ENCODE measurements at places on chromosomes 2 and 18.

DNA sequence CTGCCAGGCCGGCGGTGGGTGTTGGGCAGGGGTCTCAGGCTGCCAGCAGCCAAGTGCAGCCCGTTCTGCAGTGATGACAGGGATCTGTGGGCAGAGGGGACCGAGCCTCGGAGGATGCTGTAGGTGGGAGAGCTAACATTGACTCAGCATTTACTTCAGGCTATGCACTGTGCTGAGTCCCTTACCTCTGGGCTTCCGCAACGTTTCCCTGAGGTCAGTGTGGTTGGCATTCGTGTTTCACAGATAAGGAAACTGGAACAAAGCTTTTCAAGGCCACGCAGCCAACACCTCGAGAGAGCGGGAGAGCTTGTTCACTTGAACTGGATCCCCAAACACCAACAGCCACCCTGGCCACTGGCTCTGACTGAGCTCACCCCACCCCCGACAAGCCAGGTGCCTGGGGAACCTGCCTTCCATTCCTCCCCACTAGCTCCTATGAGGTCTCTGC is 839 bp upstream of the GPR148 start:
- H3K27me3 ChIP-seq = no peaks in the 10 kb centered on the region
- peak overlapping the region; percentile 62 for H3K4me3 ChIP-seq
- DNase-seq = no peak
- H3K4me1 ChIP-seq = peaks cover 22% of the 10 kb centered on the region

DNA sequence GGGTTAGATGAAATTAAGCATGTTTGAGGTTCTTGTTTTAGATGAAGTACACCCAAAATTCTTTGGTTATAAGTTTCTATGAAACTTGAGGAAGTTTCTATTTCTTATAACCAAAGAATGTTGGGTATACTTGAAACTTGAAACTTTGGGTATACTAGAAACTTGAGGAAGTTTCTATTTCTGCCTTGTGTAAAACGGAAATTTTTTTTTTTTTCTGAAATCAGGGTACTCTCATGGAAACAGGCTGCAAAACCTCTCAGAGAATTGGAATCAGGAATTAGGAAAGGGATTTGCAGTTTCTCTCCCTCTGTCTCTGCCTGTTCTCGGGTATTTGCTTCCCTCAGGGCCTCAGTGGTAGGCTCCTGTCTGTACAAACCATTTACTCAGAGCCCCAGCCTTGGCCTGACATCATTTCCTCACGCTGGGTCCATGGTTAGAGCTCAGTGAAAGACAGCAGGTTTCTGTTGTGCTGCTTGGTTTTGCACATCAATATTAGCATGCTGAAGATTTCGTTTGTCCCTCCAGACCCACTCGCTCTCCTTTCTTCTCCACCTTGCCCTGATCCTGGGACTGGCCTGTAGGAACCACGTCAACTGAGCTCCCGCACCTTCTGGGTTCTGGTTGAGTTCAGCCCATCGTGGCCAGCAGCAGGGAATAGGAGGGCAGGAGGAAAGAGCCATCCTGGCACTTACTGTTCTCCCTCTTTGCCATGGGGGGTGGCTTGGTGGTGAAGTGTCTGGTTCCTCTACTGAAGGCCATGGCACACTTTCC is 106.4 kb downstream of the POLR1A start:
- no peaks in the 10 kb centered on the region for H3K36me3 ChIP-seq
- H3K27ac ChIP-seq = peak overlapping the region; percentile 67
- H3K4me3 ChIP-seq = no peak overlapping the region
- DNase-seq = no peak

GRCh38 chr2:161976917-161977316 is 97.1 kb downstream of the DPP4 start:
- no peaks in the 10 kb centered on the region for H3K36me3 ChIP-seq
- H3K27me3 ChIP-seq = no peaks in the 10 kb centered on the region
- H3K4me1 ChIP-seq = no peaks in the 10 kb centered on the region
- DNase-seq = no peak
- H3K4me3 ChIP-seq = no peak overlapping the region
- H3K27ac ChIP-seq = no peak overlapping the region

DNA sequence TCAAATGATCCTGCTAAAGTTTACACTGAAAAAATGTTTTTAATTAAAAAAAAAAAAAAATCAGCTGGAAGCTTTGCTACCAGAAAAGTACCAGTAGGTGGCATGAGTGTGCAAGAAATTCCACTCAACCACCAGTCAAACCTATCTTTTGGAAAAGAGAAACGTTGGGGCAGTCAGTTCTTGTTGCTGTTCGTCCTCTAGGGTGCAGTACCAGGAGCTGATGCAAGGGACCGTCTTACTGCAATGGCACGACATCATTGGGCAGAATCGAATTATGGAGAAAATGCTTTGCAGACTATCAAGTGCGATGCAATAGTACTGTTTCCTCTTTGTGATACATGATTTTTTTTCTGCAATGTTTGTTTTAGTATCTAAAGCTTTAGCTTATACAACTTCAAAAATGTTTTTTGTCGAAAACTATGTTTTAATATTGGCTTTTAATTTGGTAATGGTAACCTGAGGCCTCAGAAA is 18.3 kb downstream of the YPEL5 start:
- peaks cover 8% of the 10 kb centered on the region for H3K4me1 ChIP-seq
- DNase-seq = peak; percentile 61
- peaks cover 21% of the 10 kb centered on the region for H3K36me3 ChIP-seq
- H3K4me3 ChIP-seq = no peak overlapping the region
- no peak overlapping the region for H3K27ac ChIP-seq

DNA sequence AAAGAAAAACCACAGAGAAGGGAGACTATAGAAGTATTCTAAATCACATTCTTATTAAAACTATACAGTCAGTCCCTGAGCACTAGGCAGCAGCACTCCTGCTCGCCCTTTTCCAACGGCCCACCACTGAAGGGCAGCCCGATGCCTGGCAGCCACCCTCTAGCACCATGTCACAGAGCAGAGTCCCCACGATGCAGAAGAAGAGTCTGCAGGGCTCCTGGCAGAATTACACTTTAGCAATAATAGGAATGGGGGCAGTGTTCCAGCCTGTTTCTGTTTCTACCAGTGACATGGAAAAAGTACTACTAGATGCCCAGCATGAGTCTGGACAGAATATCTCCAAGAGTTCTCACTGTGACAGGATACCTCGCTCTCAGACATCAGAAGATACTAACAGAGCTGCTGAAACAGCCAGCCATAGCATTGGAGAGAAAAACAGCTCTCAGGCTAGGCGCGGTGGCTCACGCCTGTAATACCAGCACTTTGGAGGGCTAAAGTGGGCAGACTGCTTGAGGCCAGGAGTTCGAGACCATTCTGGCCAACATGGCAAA is 87.6 kb downstream of the C2orf74 start:
- no peaks in the 10 kb centered on the region for H3K27me3 ChIP-seq
- H3K27ac ChIP-seq = no peak overlapping the region
- DNase-seq = no peak
- no peaks in the 10 kb centered on the region for H3K4me1 ChIP-seq
- H3K4me3 ChIP-seq = no peak overlapping the region
- peaks cover 91% of the 10 kb centered on the region for H3K36me3 ChIP-seq

GRCh38 chr18:65016631-65017371 is 734.0 kb upstream of the CDH7 start:
- DNase-seq = no peak
- no peaks in the 10 kb centered on the region for H3K4me1 ChIP-seq

DNA sequence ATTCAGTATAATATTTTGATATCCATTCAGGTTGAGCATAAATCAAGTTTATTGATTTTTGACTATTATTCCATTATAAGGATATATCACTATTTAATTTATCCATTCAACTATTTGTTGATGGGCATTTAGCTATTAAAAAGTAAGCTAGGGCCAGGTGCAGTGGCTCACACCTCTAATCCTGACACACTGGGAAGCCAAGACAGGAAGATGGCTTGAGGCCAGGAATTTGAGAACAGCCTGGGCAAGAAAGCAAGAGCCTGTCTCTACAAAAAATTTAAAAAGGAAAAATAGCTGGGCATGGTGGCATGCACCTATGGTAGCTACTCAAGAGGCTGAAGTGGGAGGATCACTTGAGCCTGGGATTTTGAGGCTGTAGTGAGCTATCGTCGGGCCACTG is 183.5 kb downstream of the HNMT start:
- H3K36me3 ChIP-seq = no peaks in the 10 kb centered on the region
- H3K27me3 ChIP-seq = no peaks in the 10 kb centered on the region
- no peak overlapping the region for H3K27ac ChIP-seq
- no peak for DNase-seq
- H3K4me3 ChIP-seq = no peak overlapping the region

DNA sequence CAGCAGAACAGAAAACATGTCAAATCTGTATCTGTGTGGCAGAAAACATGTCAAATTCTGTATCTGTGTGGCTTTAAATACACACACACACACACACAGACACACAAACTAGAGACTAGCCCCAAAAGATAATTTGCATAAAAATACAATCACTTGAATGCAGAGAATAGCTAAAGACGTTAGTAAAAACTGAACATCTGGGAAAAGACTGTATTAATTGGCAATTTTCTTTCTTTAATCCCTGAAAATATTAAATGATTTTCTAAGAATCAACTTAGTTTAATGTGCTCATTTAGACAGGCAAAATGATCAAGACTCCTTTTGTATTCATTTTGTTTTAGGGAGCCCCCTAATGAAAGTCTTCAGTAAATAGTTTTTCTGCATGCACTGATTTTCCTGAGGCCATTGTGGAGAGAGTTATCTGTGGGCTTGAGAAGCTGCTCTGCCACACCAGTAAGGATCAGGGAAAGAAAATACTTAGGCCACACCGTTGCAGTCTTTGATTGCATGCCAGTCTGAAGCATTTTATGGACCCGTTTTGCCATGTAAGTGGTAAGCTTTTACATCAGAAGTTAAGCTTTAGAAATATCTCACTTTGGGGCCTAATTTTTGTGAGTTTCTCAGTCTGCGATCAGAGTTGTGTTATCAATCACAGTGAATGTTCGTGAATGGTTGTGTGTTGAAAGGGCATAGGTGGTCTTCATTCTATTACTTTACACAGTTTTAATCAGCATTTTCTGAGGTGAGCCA is 2.2 kb downstream of the SPATS2L start:
- H3K36me3 ChIP-seq = no peaks in the 10 kb centered on the region
- DNase-seq = no peak
- H3K27ac ChIP-seq = no peak overlapping the region
- H3K4me3 ChIP-seq = peak overlapping the region; percentile 97
- H3K4me1 ChIP-seq = peaks cover 37% of the 10 kb centered on the region

DNA sequence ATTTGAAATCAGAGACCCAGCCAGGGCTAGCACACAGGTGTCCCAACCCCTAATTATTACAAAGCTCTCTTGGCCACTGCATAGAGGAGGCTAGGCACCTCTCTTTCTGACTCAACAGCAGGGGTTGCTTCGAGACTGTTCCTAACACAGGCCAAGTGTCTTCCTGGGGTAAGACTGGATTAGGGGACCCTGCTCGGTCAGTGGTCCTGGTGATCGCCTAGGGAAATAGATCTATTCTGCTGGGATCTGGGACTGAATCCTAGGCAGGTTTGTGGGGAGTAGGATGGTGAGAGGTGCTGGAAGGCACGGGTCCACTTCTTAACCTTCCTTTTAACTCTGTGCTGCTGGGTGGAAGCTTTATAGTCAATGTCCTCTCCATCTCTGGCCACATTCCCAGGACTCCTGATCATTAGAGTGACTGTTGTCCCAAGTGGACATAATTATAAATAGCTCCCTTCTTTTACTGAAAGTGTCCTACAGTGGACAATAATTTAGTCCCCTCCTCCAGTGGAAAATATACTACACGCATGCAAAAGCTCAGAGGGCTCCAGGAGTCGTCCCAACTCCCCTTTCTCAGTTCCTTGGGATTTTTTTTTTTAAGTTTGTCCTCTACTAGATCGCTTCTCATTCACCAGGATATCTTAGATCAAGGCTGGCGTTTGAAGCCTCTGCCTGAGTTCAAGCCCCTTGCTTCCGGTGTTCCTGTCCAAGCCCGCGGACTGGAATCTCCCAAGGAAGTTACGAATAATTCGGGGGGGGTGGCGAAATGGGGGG is 1.3 kb upstream of the TRIB2 start:
- no peaks in the 10 kb centered on the region for H3K36me3 ChIP-seq
- no peak for DNase-seq
- H3K27ac ChIP-seq = peak overlapping the region; percentile 91
- H3K27me3 ChIP-seq = no peaks in the 10 kb centered on the region
- H3K4me1 ChIP-seq = peaks cover 22% of the 10 kb centered on the region

DNA sequence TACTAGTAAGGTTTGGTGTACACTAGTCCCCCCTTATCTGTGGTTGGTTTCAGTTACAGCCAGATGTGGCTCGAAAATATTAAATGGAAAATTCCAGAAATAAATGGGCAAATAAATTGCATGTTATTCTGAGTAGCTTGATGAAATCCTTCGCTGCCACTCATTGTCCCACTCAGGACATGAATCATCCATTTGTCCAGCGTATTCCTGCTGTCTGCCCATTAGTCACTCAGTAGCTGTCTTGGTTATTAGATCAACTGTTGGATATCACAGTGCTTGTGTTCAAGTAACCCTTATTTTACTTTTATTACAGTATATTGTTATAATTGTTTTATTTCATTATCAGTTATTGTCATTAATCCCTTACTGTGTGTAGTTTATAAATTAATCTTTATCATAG is 21.7 kb downstream of the ZDBF2 start:
- no peak overlapping the region for H3K27ac ChIP-seq
- H3K27me3 ChIP-seq = no peaks in the 10 kb centered on the region
- no peak overlapping the region for H3K4me3 ChIP-seq
- no peaks in the 10 kb centered on the region for H3K4me1 ChIP-seq

GRCh38 chr2:240397542-240397916 is 37.9 kb upstream of the GPC1 start:
- H3K4me3 ChIP-seq = no peak overlapping the region
- DNase-seq = no peak
- no peaks in the 10 kb centered on the region for H3K27me3 ChIP-seq
- H3K36me3 ChIP-seq = no peaks in the 10 kb centered on the region
- H3K4me1 ChIP-seq = no peaks in the 10 kb centered on the region
- no peak overlapping the region for H3K27ac ChIP-seq

DNA sequence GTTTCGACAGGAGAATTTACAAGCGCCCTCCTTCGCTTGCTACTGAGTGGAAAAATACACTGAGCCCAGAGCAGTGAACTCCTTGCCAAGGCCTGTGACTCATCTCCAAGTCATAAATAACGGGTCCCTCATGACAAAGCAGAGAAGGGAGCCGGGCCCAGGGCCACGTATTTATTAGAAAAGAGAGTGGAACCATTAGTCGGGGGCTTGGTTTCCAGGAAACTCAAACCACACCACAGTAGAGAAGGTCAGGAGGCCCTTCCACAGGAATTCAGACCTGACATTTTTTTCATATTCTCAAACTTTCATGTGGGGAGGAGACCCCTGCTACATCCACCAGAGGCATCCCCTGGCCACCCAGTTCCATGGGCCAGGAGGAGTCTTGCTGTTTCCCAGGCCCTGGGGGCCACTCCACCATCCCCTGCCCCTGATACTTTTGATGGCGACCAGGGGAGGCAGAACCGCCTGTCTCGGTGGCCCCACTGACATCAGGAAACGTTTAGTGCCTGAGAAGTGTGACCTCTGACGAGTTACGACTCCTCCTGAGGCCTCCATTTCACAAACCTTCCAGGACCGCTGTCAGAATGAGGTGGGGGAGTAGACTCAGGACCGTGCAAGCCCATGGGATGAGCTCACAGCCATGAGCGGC is 289.7 kb downstream of the DYSF start:
- no peaks in the 10 kb centered on the region for H3K36me3 ChIP-seq
- H3K4me3 ChIP-seq = no peak overlapping the region
- H3K27ac ChIP-seq = no peak overlapping the region
- peaks cover 6% of the 10 kb centered on the region for H3K4me1 ChIP-seq
- peak; percentile 68 for DNase-seq
- H3K27me3 ChIP-seq = no peaks in the 10 kb centered on the region

GRCh38 chr2:33650171-33650570 is 51.1 kb upstream of the FAM98A start:
- H3K36me3 ChIP-seq = no peaks in the 10 kb centered on the region
- DNase-seq = no peak
- H3K4me1 ChIP-seq = no peaks in the 10 kb centered on the region
- no peak overlapping the region for H3K27ac ChIP-seq
- no peaks in the 10 kb centered on the region for H3K27me3 ChIP-seq

Measured in heart left ventricle (tissue), 16 donors.